Stimulated activated naive CD4-positive, alpha-beta T cell (primary cell): ENCODE measurements at places on chromosomes 7 and 10.

GRCh38 chr7:100629117-100629716 is 12.1 kb downstream of the TFR2 start:
- DNase-seq: no peak

- DNase-seq: no peak
Observed at GRCh38 chr10:86693721-86694369, 25.5 kb downstream of the LDB3 start.

GRCh38 chr10:102435529-102436233 is 3.3 kb upstream of the CUEDC2 start:
- DNase-seq: peak; percentile 10

GRCh38 chr10:72164617-72165016 is 51.2 kb upstream of the ANAPC16 start:
- peak; percentile 19 for DNase-seq

GRCh38 chr10:116796469-116796868 is 52.8 kb upstream of the ENO4 start:
- DNase-seq: no peak
